ENCODE measurements at places on chromosomes 4 and X. TPM values are rescaled to one million over a fixed set of nuclear protein-coding genes. Genes with fewer than 3 reads are reported as not detected.

Gene ZNF275
- total RNA-seq = 13.7 TPM

Gene SASH3
- total RNA-seq = 16.1 TPM

Gene FGG
- 0.87 TPM for total RNA-seq

Gene APELA
- total RNA-seq = not detected

Gene SUPT20HL1
- total RNA-seq = 0.15 TPM

Gene SSX2
- total RNA-seq = not detected

Gene P2RY4
- 0.91 TPM for total RNA-seq

Gene GC
- total RNA-seq = not detected

Measured in aorta (tissue), 5 donors.